AG10803 (cell line): ENCODE measurements at places on chromosomes 1 and 21.

DNA sequence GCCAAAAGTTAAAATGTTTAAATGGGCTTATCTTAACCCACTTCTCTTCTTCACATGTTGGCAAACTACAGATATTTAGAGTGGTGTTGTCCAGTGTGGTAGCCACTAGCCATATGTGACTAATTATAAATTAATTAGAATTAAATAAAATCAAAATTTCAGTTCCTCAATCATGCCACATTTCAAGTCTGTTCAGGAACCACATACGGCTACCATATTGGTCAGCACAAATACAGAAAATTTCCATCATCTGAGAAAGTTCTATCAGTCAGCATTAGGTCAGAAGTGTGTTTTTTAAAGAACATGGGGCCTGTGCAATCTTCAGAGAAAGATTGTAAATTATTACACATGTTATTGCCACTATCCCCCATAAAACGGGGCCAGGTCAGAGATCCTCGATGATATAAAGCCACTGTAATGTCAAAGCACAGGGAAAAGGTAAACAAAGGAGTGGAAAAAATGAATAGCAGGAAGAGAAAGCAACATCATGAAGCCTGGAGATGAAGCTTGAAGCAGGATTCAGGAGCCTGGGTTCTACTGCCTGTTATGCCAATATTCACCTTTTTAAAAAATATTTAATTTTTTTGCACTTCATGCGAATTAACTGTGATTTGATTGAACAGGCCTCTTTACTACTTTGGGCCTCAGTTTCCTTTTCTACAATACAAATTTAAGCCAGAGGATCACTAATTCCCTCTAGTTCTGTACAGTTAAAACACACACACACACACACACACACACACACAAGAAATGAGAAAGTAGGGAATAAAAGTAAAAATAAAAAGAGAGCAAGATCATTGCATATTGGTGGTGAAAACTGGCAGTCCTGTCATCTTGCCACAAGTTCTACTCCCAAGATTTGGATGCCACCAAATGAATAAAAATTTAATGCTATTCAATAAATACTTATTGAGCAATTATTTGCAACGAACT lies 2.3 kb downstream of the RSBN1 start:
- DNase-seq = no peak

- peak; percentile 91 for DNase-seq
Measured at GRCh38 chr1:173193639-173194038, 13.5 kb downstream of the TNFSF4 start.

DNA sequence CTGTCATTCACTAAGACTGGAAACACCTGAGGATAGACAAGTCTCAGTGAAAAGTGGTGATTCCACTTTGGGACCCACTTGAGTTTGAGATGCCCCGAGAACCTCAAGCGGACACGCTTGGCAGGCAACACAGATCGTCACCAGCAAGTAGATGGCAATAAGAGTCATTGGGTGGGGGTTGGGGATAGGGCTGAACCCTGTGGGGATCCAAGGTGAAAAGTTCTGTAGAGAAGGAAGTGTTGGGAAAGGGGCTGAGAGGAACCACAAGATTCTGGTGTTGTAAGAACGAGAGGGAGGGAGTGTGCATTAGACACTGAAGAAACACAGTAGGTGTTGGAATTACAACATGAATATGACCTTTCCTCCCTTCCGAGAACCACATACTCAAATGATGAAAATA lies 45.4 kb upstream of the TDRD10 start:
- no peak for DNase-seq

DNA sequence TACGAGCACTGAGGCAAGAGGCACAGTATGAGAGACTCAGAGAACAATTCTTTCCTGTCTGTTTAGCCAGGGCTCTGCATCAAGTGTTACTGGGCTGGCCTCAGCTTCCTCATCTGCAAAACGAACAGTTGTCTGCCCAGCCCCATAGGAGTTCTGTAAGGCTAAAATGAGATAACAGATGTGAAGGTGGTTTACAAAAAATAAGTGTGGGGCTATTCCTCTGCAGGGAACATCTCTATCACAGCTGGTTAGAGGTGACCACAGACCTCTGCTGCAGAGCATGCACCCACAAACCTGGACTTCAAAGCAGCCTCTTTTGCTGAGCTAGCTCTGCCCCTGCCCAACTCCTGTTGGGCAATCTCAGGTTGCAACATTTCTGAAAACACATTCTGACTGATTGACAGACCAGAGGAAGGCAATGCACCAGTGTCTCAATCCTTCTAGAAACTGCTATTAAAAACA lies 10.5 kb upstream of the OLIG1 start:
- no peak for DNase-seq

DNA sequence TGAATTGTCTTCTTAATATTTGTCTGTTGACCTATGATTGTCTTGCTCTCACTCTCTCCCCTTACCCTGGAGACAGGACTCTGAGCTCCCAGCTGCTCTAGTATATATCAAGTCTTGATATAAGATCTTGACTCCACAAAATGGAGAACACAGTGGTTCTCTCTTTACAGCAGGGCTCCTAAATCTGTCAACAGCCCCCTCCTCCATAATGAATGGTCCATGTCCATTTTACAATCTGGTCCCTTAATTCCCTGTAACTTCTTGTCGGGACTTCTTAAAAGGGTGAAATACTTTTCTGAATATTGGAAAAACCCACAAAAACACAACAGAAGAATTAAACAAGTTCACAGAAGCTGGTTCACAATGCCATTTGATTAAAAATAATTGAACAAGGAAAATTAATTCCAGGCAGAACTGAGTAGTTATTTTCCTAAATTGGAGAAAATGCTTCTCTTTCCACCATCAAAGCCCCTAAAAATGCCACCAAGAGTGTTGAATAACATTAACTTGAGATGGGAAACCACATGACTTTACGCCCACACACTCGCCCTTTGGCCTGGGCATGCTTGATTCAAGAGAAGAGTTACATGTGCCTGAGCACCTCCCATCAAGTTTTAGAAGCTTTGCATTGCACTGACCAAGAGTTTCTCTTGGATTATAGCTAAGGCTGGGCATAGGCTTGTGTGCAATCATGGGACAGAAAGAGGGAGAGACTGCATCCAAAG lies 109.8 kb downstream of the TOMM20 start:
- DNase-seq = no peak
